T-helper 17 cell (primary cell): ENCODE measurements at places on chromosomes 2 and 18.

DNA sequence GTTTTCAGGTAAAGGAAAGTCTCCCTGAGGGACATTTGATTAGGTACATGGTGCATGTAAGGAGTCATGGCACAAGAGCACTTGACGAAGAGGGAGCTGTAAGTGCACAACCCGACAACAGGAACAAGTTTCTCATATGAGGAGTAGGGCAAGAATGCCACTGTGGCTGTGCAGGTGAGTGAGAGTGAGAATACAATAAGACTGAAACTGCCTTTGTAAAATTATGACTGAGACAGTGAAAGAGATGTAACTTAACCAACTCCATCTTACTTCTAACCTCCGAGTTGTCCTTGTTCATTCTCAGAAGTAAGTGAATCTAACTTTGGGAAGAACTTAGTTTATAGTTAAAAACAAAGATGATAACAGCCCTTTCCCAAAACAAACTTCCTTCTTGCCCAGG is 1025.8 kb upstream of the CNTNAP5 start:
- DNase-seq, result no peak

GRCh38 chr2:61948661-61949457 is 43.4 kb downstream of the COMMD1 start:
- no peak for DNase-seq

DNA sequence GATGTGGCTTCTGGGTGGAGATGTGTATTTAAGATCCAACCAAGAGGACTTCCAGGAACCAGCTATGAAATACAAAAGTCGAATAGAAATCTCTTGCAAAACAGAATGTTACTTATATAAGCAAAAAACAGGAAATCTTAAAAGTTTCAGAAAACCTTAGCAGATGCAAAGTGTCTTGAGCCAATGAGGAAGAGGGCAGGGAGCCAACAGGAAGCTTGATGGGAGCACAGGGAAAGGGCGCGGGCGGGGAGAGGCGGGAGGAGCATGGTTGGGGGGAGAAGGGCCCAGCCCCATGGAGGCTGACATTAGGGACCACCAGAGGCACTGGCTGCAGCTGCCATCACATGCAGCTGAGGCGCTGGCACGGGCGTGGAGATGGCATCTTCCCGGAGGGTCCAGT is 203.3 kb downstream of the SNTG2 start:
- no peak for DNase-seq

DNA sequence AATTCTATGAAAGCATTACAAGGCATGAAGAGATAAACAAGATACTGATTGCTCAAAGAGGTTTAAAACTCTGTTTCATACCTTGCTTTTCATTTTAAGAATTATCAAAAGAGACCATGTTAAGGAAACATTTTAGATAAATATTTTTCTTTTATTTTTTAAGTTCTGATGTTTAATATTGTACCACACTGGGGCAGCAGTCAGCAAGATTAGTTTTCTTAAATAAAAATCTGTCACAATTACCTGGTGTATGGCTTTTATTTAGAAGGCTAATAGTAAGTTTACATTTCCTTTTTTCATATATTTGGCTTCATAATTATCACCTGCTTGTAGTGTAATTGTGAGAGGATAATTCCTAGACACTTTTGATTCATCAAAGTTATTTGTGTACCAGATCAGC is 46.4 kb downstream of the ZNF804A start:
- no peak for DNase-seq

DNA sequence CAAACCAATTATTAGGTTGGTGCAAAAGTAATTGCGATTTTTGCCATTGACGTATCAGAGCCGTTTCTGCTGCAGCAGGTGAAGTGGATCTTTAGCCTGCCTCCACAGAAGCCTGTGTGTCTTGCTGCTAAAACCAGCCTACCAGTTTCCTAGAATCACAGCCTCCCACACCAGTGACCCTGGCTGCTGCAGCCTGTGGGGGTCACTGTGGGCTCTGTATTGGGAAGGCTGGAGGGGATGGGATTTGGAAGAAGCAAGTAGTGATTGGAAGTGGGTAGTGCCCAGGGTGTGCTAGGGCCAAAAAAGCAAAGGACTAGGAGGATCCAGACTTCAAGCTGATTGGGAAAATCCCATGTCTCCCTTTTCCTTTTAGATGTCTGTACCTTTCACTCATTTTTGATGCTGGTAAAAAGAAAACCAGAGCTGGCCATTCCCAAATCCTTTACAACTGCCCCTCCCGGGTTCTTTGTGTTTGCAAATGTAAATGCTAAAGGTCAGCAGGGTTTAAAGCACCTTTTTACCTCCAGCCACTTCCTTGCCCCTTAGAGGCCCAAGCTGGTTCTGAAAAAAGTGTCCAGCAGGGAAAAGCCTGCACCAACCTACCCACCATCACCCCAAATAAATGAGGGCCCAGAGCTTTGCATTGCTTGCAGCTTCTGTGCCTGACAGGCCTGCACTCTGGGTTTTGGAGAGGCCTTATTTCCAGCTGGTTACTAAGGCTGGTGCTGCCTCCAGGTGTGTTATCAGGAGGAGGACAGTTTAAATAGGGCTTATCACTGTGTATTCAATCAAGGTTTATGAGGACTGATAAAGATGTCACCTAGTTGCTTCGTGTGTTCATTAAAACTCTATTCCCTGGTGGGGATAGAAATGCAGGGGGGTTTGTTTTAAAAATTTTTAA is 172.0 kb downstream of the MIB1 start:
- no peak for DNase-seq

- no peak for DNase-seq
These were observed 142.0 kb downstream of the SCG2 start for GRCh38 chr2:223460209-223460608.

- DNase-seq, result no peak
These were observed 26.4 kb upstream of the COPS8 start for GRCh38 chr2:237059155-237059875.

GRCh38 chr2:189698020-189698887 is 23.8 kb downstream of the ANKAR start:
- no peak for DNase-seq

DNA sequence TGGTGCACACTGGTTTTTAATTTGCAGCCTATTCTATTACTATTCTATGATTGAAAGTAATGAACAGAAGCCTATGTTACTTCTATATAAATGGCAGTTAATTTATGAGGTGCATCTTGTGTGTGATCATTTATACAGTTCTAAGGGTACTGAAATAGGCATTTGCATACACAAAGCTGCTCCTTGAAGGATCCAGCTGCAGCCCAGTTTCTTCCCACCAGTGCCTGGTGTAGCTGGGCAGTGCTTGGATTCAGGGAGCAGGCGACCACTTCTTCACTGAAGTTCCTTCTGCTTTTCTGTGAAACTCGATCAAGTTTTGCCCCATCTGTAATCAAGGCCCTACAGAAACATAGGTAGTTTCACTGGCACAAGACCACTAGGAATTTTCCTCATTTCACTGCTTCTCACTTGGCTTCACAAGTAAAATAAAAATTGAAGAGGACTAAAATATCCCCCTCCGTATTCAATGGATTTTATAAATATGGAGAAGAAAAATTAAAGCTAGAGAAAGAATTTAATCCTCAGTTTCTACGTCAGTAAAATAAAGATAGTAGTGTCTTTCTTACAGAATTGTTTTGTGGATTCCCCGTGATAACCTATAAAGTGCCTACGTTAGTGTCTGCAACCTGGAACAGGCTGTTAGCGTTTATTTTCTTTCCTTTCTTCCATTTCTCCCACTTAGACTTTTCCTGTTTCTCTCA is 1.7 kb upstream of the LPIN2 start:
- no peak for DNase-seq

DNA sequence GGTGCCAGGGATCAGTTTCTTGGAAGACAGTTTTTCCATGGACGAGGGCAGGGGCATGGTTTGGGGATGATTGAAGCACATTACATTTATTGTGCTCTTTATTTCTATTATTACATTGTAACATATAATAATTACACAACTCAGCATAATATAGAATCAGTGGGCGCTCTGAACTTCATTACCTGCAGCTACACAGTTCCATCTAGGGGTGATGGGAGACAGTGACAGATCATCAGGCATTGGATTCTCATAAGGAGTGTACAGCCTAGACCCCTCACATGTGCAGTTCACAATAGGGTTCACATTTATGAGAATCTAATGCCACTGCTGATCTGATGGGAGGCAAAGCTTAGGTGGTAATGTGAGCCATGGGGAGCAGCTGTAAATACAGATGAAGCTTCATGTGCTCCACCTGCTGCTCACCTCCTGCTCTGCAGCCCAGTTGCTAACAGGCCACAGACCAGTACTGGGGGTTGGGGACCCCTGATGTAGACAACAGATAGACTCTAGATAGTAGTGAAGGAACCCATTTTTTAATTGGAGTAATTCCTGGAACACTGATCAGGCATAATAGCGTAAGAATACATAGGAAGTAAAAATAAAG is 41.5 kb upstream of the MC4R start:
- no peak for DNase-seq

GRCh38 chr18:62460851-62461300 is 61.9 kb upstream of the ZCCHC2 start:
- no peak for DNase-seq
